Ovary (tissue), 10 donors: ENCODE measurements at places on chromosomes 12 and 14.

DNA sequence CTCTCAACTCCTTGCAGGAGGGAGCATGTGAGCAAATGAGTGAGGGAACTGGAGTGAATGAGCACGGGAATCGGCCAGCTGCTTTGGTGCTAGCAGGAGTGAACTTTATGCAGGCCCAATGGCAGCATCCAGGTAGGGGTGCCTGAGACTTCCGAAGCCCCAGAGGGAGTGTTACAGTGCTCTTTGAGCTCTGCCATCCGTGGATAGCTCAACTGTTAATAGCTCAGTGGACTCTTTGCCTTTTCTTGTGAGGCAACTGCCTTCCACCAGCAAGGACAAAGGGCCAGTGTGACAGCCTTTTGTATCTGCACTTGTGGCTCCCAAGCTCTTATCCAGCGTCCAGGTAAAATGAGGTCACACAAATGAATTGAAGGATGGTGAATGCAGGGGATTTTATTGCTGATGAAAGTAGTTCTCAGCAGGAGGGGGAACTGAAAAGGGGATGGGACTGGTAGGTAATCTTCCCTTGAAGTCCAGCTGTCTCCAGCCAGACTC is 12.9 kb downstream of the CREBL2 start:
- no peaks in the 10 kb centered on the region for H3K36me3 ChIP-seq
- H3K4me1 ChIP-seq = peaks cover 4% of the 10 kb centered on the region
- no peak overlapping the region for H3K4me3 ChIP-seq
- DNase-seq = no peak
- no peaks in the 10 kb centered on the region for H3K27me3 ChIP-seq

DNA sequence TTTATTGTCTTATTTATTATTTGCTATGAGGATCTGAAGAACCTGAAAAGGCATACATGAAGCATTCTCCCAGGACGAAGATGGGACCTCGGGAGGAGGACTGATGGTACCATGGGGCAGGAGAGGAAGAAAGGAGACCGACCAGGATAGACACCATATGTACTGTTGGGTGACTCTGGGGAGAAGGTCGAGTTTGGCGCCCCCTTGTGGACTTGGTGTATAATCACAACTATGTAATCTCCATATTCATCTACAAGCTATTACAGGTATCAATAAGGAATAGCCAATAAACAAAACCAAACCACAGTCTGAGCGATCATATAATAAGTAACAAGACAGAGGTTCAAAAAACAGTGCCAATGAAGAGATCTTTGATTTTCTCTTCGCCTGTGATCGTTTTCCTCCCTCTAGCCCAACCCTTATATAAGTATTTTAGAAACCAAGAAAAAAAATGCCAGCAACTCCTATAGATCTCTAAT is 139.1 kb downstream of the SPTSSA start:
- peak; percentile 27 for DNase-seq
- H3K27ac ChIP-seq = no peak overlapping the region
- H3K4me3 ChIP-seq = no peak overlapping the region
- no peaks in the 10 kb centered on the region for H3K36me3 ChIP-seq
- H3K4me1 ChIP-seq = no peaks in the 10 kb centered on the region

GRCh38 chr12:2338991-2339431 is 286.2 kb downstream of the CACNA1C start:
- H3K27ac ChIP-seq = no peak overlapping the region
- H3K27me3 ChIP-seq = no peaks in the 10 kb centered on the region
- no peak for DNase-seq
- no peaks in the 10 kb centered on the region for H3K4me1 ChIP-seq

- H3K27me3 ChIP-seq = no peaks in the 10 kb centered on the region
- no peak for DNase-seq
- no peaks in the 10 kb centered on the region for H3K36me3 ChIP-seq
- H3K4me1 ChIP-seq = no peaks in the 10 kb centered on the region
Measured at GRCh38 chr12:121697093-121697698, 15.4 kb upstream of the TMEM120B start.

- H3K4me3 ChIP-seq = no peak overlapping the region
- DNase-seq = no peak
- H3K27me3 ChIP-seq = no peaks in the 10 kb centered on the region
- H3K27ac ChIP-seq = no peak overlapping the region
- peaks cover 13% of the 10 kb centered on the region for H3K4me1 ChIP-seq
Measured at GRCh38 chr12:68622250-68622649, 11.6 kb downstream of the RAP1B start.

GRCh38 chr14:71116568-71117122 is 209.4 kb downstream of the PCNX1 start:
- DNase-seq = no peak
- H3K4me1 ChIP-seq = no peaks in the 10 kb centered on the region
- no peak overlapping the region for H3K4me3 ChIP-seq
- H3K27me3 ChIP-seq = no peaks in the 10 kb centered on the region

GRCh38 chr12:113315358-113315757 is 19.6 kb downstream of the SLC8B1 start:
- H3K4me1 ChIP-seq = no peaks in the 10 kb centered on the region
- no peak overlapping the region for H3K4me3 ChIP-seq
- H3K36me3 ChIP-seq = no peaks in the 10 kb centered on the region
- H3K27ac ChIP-seq = no peak overlapping the region
- DNase-seq = no peak

- H3K36me3 ChIP-seq = no peaks in the 10 kb centered on the region
- H3K4me1 ChIP-seq = peaks cover 2% of the 10 kb centered on the region
- DNase-seq = no peak
- H3K27ac ChIP-seq = no peak overlapping the region
Measured at GRCh38 chr12:53476769-53477209, 22.5 kb downstream of the MAP3K12 start.

GRCh38 chr12:41743835-41744234 is 400.8 kb downstream of the GXYLT1 start:
- H3K27ac ChIP-seq = no peak overlapping the region
- no peaks in the 10 kb centered on the region for H3K4me1 ChIP-seq
- H3K27me3 ChIP-seq = no peaks in the 10 kb centered on the region
